Renal cortex interstitium (tissue), 15 donors: ENCODE measurements at places on chromosomes 2 and 18. TPM values are rescaled to one million over a fixed set of nuclear protein-coding genes. Genes with fewer than 3 reads are reported as not detected.

CTLA4 gene
- 0.29 TPM for polyA plus RNA-seq

GAL3ST2 gene
- 0.52 TPM for polyA plus RNA-seq

IL1RN gene
- polyA plus RNA-seq = 1.2 TPM

GRB14 gene
- polyA plus RNA-seq = 67.0 TPM

CDK15 gene
- 1.7 TPM for polyA plus RNA-seq

EPG5 gene
- 24.0 TPM for polyA plus RNA-seq

C1QL2 gene
- not detected for polyA plus RNA-seq

C2orf81 gene
- 4.6 TPM for polyA plus RNA-seq

DNA sequence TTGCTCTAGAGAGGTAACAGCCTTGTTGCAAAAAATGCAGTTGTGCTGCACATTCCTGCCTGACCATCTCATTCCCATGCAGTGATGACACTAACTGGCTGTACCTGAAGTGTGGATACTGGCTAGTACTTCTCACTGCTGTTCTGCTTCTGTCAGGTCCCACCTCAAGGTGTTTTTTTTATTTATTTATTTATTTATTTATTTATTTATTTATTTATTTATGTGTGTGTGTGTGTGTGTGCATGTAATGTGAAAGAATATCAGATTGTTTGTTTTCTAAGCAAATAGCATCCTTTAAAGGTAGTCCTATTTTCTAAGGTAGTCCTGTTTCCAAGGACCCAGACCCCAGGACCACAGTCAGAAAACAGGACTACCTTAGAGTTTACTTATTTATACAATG lies 87.2 kb upstream of the SYT4 start:
- DNase-seq = no peak

GRCh38 chr2:71901466-71901865 lies 246.2 kb downstream of the CYP26B1 start:
- DNase-seq = no peak

DNA sequence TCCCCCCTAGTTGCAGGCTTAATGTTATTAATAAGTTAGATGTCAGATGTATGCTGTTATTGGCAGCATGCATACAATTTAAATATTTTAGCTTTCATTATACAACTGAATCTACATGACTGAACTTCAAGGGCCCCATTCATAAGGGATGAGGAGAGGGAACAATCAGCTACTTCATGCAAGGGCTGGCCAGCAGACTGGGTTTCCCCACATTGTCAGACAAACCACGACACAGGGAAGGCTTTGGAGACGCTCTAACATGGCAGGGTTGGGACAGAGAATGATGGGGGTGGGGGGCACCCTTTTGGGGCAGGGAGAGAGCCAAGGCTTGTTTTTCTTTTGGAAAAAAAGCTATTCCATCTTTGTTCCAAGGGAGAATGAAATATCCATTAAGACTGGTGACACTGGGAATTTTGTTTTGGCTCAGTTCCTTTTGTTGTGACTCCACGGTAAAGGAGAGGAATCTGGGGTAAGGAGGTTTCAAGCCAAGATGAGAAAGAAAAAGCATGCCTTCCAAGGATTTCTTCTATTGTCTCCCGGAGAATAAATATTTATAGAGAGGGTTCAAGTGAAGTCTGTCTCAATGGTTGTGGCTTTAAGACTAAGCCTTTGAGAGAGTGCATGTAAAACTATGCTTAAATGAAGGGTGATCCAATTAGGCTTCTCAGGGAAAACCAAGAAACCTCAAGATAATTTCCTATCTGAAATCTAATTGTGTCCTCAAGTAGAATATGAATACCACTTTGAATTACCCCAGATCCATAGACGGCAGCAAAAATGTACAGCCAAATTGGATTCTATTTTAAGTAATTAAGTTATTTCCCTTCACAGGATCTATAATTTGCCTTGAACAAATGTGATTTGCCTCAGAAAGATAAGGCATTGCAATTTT lies 5.4 kb downstream of the CXCR4 start:
- DNase-seq = no peak

DNA sequence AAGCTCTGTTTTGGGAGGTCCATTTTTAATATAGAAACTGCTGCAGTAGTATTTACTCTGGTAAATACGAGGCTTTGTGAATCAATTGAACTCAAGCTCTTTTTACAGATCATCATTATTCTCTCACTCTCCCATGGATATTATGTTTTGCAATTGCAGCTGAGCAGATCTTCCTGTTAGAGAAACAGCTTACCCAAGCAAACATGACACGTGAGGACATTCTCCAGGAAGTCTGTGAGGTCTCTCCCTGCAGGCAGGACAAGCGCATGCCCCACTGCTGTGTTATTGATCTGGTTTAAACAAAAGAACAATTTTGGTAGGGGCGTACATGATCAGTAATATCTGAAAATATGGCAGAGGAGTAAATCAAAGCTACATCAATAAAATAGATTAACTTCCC lies 72.1 kb downstream of the COL6A3 start:
- no peak for DNase-seq

GRCh38 chr2:28991460-28991859 lies 10.4 kb downstream of the TOGARAM2 start:
- no peak for DNase-seq

DNA sequence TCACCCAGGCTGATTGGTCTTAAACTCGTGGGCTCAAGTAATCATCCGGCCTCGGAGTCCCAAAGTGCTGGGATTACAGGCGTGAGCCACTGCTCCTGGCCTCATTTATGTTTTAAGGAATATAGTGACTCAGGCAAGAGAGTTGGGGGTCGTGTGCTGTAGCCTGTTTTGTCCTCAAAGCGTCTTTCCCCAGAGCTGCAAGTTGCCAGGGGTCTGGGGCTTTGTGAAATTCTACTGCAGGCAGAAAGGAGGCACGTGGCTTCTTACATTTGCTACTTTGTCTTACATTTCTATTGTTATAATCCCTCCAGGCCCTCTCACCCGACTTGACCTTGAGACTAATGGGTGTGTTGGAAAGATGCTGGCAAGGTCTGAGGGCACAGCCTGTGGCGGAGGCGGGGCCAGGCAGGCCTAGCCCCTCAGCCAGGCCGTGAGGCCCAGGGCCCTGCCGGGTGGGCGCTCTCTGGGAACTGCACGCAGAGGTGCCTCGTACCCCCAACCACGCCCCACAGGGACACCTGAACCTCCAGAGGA lies 85.8 kb upstream of the NDUFV2 start:
- no peak for DNase-seq

GRCh38 chr2:195572895-195573683 lies 83.9 kb upstream of the SLC39A10 start:
- DNase-seq = no peak

DNA sequence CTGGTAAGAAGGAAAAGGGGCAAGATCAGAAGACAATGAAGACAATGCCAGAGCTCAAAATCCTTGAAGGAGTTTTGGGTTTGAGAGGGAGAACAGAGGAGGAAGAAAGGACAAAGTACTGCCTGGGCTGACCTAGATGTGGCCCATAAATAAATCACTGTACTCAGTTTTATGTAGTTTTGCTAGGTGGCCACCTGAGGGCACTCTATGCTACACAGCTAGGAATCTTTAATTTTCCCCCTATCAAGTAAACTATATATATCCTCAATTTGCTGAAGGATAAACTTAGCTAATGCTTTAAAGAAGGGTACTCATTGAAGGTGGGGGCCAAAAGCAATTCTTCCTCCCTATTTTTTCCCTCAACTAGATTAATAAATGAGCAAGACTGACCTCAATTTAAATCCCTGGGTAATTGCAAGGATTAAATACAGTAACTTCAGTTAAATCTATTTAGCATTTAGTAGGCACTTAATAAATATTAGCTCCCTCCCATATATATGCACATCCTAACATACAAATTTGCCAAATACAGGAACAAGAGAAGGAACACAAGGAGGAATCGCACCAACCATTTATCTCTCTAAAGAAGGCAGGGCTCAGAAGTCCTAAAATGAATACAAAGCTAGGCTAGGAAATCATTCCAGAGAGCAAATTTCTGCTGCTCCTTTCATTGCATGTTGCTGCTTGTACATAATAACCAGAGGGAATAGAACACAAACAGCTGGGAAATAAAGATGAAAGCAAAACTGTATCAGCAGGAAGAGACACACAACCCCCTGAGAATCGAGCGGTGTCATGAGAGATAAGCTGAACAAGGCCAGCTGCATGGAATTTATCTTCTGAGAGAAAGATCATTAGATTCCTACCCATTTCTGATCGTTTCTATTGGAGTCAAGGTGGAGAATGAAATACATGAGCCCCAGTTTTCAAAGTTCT lies 540.1 kb downstream of the NRXN1 start:
- DNase-seq = no peak

DNA sequence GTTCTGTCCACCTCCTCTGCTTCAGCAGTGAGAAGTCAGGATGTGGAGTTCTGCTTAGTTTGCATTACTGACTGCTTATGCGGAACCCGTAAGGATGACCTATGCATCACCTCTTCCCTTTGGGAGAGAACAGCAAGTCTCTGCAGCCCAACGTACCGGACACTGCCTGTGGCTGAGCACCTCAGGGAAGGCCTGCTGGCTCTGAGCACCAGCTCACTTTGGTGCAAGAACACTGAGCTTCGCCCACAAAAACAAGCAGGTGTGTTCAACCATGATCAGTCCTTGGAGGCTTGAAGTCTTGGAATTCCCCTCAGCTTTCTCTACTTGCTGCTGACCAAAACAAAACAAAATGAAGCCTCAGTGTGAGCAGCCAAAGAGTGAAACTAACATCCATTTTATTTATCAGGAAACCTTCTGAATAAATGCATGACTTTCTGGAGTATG lies 52.7 kb upstream of the NCK2 start:
- DNase-seq = no peak

DNA sequence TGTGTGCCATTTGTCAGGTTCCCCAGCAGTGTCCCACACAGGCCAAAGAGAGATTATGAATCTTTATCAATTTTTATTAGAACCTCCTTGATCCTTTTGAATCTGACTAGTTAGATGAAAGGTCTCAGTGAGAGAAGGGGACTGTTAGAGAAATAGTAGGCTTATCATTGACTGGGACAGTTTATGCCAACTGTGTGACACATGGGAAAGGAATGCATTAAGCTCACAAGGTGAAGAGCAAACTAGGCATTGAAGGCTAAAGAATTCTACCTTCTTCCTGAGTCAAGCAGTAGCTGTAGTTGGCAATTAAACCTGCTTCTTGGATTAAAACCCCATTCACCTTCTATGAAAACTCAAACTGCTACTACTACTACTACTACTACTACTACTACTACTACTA lies 389.6 kb upstream of the CDH19 start:
- DNase-seq = no peak

- no peak for DNase-seq
Measured at GRCh38 chr18:47274961-47275360, 23.5 kb upstream of the SKOR2 start.

GRCh38 chr2:224401641-224402342 lies at the start of gene FAM124B:
Gene FAM124B (minus strand): TSS chr2:224402107. CDS start chr2:224401768, 339 bp downstream.
- DNase-seq = peak; percentile 24

GRCh38 chr2:28036307-28036706 lies 145.8 kb downstream of the BABAM2 start:
- no peak for DNase-seq

GRCh38 chr18:32770054-32770665 lies 2.7 kb downstream of the KLHL14 start:
- no peak for DNase-seq

DNA sequence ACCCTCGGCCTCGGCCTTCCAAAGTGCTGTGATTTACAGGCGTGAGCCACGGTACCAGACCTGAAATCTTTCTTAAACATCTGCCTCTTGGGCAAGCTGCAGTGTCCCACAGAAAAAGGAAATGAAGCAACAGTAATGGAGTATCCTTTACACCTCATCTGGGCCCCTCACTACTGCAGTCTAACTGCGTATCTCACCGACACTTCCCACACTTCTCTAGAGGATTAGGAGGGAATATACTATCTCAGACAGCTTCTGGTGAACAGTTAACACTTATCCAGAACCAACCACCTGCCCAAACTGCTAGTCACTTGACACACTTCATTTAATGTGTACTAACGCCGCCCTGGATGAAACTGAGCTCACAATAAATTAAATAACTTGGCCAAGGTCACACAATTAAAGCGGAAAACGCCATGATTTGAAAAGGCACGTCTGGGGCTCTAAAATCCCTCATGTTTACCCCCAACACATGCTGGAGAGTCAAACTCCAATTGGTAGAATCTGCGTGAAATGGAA lies 993 bp downstream of the COX7A2L start:
- no peak for DNase-seq
